Stimulated activated CD4-positive, alpha-beta T cell treated with anti-CD3 and anti-CD28 coated beads, Interleukin-4, amount 100 ng/mL, for 1 hour (primary cell): ENCODE measurements at places on chromosomes 5 and 9.

DNA sequence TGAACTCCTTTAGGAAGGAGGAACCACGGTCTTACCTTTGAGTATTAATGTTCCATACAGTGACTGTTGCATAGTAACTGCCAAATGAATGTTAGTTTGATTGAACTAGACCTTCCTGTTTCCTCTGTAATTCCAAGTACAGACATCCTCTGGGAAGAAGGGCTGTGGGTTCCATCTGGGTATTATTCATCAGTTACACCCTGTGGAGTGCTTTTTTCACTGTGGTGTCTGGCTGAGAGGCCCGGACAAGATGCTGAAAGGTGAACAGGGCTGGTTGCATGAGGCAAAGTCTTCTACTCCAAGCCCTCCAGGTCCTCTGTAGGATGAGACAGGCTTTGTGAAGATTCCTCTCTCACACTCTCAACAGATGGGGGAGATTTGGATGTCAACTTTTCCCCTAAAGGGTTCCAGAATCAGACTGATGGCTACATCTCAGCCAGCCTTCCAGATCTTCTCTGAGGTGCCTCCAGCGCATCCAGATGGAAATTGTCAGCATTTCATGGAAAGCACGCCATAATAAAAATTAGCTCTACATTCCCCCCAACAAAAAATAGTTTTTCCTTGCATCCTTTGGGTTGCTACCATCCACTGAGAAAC lies 230.9 kb downstream of the GAS1 start:
- DNase-seq: no peak

GRCh38 chr9:135010921-135011320 lies 76.5 kb upstream of the OLFM1 start:
- DNase-seq: no peak

- DNase-seq: no peak
These were observed 189.5 kb downstream of the ERCC6L2 start for GRCh38 chr9:96064826-96065481.

- DNase-seq: no peak
These were observed 24.8 kb downstream of the PPP3R2 start for GRCh38 chr9:101569741-101570501.

- DNase-seq: no peak
These were observed 35.7 kb upstream of the PLIN2 start for GRCh38 chr9:19162956-19163355.

DNA sequence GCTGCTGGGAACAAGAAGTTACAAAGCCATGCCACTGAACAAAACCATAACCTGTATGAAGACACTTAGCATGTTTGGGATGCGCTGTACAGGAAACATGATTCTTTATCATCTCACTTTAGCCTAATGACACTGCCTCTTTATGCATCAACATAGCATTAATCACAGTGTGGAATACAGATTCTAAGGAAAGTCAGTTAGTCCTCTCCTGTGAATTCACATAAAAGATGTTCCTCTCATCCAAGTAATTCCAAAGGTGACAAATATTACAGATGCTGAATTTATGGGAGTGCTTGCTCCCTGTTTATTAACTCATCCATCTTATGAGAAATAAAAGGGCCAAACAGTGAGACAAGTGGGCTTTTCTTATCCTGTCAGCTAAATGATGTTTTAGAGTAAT lies 1677.7 kb downstream of the EFNA5 start:
- no peak for DNase-seq
